NCI-H345 (cell line): ENCODE measurements at places on chromosomes 4 and X.

DNA sequence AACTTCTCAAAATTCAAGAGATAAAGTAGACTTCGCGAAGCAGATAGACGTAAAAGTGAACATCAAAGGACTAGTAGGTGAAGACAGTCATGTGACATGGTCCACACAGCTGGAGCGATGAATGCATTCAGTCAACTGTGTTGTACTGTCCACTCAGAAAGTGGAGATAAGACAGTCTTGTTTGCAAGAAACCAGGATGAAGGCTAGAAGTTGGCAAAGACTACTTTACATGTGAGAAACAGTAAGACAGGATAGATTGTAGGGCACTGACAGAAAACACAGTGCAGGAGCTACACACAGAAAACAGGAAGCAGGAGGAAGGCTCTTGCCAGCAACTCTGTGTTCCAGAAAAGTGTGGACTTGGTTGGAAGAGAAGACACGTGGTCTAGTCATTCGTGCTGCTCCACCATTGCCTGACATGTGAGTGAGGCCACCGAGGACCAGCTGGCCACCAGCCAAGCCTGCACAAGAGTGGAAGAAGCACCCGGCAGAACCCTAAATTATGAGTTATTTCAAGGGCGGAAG is 78.9 kb downstream of the FAT1 start:
- no peak for DNase-seq

- DNase-seq = peak; percentile 35
These were observed 92.0 kb downstream of the IRF2 start for GRCh38 chr4:184382189-184382846.

- DNase-seq = no peak
These were observed 2.8 kb upstream of the MAMLD1 start for GRCh38 chrX:150360331-150360730.

- DNase-seq = peak; percentile 9
These were observed 346.3 kb downstream of the FBXW7 start for GRCh38 chr4:152189451-152190179.

- DNase-seq = no peak
These were observed 160.5 kb upstream of the AGTR2 start for GRCh38 chrX:116009861-116010710.

DNA sequence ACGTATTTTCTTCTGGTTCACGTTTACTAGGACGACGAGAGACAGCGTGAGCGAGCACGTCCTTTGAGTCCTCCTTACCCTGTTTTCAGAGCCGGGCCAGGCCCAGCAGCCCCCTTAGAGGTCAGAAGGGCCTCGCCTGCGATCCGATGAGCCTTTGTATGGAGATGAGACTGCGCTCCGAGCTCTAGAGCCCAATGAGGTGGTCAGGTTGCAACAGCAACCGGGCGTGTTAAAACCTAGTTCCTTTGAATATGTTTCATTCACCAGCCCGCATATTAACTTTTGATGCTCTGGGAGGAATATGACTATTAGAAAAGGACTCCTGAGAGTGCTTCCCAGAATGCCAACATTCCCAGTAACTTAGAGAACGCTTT is 55.6 kb upstream of the TADA2B start:
- DNase-seq = peak; percentile 30

- DNase-seq = no peak
These were observed 1.4 kb downstream of the SEL1L3 start for GRCh38 chr4:25861280-25861950.

DNA sequence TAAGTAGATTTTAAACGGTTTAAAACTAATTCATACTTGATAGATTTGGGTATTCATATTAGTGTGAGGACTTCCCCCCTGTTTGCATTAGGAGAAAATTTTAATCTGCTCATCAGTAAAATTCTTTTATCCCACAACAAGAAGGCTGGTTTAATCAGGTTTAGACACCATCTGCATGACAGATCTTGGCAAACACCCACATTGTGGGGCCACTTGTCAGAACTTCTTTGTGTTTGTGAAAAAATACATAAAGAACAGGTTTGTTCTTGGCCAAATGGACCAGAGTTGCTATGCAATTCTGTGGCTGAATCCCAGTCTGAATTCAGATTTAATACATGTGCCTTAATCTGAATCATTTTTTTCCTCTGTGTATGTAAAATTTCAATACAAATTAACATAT is 121.1 kb downstream of the REPS2 start:
- no peak for DNase-seq

DNA sequence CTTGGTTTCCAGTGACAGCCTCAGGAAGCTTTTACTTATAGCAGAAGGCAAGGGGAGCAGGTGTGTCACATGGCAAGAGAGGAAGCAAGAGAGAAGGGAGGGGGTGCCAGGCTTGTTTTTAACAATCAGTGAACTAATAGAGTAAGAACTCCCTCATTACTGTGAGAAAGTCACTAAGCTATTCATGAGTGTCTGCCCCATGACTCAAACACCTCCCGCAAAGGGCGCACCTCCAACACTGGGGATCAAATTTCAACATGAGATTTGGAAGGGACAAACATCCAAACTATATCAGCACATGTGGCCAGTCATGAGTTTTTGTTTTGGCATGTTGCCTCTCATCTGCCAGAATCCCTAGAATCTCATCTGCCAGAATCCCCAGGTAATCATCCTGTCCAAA is 183.5 kb upstream of the C1QTNF7 start:
- DNase-seq = no peak

GRCh38 chr4:37650481-37650880 is 35.7 kb downstream of the RELL1 start:
- no peak for DNase-seq

GRCh38 chr4:99157478-99157935 is 13.4 kb upstream of the ADH4 start:
- DNase-seq = no peak

GRCh38 chr4:174349156-174349555 is 65.4 kb downstream of the CEP44 start:
- no peak for DNase-seq

DNA sequence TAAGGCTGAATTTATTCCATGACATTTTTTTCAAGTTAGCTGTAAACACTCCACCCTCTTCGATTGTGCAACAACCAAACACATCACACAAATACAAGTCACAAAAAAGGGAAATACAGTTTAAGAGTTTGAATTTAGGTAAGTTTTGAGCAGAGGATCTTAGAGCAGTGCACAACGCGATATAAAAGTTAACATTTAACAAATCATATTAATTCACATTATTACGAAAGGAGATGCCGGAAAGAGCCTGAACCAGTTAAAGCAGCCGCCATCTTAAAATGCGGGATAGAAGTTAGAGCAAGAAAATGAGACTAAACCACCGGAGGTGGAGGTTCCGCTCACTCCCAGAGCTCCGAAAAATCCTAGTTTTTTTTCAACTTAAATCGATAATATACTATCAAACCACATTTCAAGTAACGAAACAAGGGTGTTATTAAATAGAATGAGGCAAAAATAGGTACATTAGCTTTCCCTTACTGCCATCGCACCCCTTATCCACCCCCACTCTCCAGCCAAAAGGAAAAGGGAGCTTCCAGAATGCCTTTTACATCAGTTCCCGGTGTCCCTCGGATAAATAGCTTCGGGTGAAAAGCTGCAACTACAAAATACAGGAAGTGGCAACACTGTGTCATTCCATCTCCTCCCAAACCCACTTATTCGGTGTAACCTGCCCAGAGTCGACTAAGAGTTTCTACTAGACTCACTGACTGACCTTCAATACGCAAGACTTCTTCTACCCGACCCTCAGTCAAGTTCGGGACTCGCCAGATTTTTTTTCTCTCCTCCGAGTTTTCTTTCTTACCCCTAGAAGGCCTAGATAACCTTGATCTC is 1.9 kb downstream of the UBE2D3 start:
- peak; percentile 56 for DNase-seq

DNA sequence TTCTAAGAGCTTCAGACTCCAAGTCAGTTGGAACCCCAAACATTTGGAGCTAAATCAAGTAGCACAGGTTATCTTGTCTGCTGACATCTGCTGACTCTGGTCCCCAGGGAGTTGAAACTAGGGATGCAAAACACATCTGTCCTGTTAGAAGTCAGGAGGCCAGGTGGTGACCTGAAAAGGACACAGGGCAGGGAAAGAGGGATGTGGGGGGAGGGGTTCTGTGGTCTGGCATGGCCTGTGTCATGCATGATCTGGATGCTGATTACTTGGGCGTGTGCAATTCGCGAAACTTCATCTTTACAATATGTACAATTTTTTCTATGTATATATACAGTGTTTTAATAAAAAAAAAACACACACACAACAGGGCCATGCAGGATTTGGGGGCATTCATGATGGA is 55.3 kb downstream of the FHDC1 start:
- DNase-seq = no peak

- no peak for DNase-seq
These were observed 26.3 kb downstream of the EFHC2 start for GRCh38 chrX:44317181-44317580.

DNA sequence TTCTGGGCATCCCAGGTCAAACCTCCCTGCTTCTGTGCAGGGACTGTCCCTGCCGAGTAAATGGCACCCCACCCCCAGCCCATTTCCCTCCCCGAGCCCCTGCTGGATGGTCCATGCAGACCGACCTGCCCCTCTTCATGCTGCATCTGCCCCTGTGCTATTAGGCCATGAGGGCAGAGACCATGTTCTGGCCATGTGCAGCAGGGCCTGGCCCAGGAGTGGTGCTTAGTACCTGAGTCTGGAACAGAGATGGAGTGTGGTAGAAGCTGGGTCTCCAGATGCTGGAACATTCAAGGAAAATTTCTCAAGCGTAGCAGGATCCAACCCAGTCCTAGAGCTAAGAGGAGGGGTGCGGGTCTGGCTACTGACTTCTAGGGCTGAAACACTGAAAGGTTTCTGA is 15.3 kb upstream of the UBA1 start:
- DNase-seq = no peak

- no peak for DNase-seq
These were observed 26.2 kb upstream of the USP46 start for GRCh38 chr4:52685316-52685715.

DNA sequence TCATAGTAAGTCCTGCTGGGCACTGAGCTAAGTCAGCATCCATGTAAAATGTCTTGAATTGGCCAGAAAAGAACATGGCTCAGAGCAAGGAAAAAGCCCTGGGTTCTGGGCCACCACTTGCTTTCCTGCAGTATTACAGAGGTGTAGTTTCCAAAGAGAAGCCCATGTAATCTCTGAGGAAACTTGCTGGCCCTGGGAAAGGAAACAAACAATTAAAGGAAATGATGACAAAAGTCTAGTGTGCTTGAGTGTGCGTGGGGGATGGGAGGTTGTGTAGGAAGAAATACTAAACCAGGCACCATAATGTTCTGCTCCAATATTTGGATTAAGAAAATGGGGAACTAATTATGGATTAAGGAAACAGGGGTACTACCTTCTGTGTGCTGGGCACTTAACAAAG is 39.5 kb upstream of the SMIM10L2A start:
- no peak for DNase-seq

DNA sequence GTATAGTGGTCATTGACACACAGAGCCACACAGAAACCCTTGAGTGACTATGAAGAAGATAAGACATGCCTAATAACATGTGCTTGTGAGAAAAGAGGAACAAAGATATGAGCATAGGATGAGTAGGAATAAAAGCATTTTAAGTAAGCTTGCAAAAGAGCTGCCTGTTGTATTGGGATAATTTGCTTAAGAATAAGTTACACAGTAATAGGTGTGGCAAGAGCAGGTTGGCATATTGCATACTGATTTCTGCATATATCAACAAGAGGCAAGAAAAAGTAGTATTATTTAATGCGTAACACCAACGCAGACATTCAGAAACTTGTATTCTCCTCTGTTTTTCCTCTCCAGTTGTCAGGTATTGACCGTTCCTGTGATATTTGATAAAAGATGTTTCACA is 111.5 kb upstream of the UGT8 start:
- no peak for DNase-seq

GRCh38 chrX:68867458-68868112 is 38.8 kb downstream of the EFNB1 start:
- DNase-seq = no peak

DNA sequence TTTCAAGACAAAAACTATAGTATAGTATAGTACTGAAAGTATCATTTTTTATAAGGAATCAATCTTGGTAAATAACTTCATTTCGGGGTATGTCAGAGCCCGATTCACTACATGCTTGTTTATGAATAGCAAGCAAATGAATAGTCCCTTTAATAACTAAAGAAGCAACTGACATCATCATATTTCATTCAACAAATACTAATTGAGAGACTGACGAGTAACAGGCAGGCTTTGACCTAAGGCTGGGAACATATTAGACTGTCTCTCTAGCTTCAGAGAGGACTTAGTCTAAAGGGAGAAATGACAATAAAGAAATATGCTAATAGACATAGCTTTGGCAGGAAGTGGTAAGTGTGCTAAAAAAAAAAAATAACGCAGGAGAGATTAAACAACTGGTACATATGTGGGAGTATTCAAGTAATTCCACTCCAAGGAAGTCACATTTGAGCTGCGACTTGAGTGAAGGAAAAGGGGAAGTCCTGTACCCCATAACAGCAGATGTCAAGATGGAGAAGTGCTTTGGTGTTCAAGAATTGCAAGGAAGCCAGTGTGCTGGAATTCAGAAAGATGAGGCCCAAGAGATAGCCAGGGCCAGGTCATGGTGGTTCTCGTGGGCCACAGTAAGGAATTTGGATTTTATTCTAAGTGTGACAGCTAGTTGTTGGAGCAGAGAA is 284.9 kb downstream of the FBXO8 start:
- DNase-seq = no peak

DNA sequence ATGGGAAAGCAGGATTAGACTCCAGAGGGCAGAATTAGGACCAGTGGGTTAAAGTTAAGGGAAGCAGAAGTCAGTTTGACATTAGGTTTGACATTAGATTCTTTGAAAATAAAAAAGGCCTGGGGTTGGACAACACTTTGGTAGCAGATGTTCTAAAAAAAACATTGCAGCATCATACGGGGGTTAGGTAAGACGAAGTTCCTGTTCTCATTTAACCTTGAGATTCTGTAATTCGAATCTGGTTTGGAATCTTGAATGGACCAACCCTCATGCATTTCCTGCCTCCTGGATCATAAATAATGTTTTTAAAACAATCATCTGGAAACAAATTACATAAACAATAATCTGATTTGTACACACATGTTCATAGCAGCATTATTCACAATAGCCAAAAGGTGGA is 181.0 kb downstream of the SHROOM3 start:
- no peak for DNase-seq

GRCh38 chr4:156763511-156763910 is 208.1 kb downstream of the PDGFC start:
- no peak for DNase-seq

GRCh38 chrX:63746278-63746677 is 38.7 kb downstream of the ARHGEF9 start:
- no peak for DNase-seq
